CD4-positive, alpha-beta T cell (primary cell): ENCODE measurements at places on chromosomes 3 and 15. TPM values are rescaled to one million over a fixed set of nuclear protein-coding genes. Genes with fewer than 3 reads are reported as not detected.

- DNase-seq = no peak
These were observed 226.8 kb downstream of the MAGI1 start for GRCh38 chr3:65811892-65812291.

DNA sequence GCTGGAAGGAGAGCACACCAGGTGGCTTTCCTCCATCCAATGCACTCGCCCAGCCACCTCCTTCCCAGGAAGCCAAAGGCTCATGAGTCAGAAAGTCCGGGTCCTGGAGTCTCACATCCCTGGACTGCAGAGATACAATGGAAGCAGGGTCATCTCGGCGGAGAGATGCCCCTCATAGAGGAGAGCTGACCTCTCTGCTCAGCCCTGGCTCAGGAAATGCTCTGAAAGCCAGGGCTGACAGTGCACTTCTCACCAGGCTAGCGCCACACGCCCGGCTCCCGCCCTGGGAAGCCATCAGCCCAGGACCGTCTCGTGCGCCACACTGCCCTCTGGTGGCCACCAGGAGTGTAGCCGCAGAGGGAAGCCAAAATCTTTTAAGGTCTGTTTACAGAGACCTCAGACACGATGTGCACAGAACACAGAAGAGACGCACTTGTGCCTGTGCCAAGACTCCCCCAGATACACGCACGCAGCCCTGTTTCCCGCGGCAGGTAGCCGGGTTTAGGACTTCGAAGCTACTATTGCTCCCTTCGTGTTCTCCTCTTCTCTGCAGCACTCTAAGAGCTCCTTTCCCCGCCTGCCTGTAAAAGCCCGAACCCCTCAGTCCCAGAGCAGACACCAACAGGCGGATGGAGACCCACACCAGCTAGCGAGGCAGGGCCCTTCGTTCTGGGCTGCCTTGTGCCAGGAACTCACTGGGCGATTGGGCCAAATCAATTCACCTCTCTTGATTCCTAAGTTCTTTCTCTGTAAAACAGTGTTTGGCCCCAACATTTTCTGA lies 9.7 kb downstream of the NTRK3 start:
- DNase-seq = peak; percentile 59

GRCh38 chr3:137349557-137350348 lies 392.0 kb downstream of the IL20RB start:
- no peak for DNase-seq

- DNase-seq = no peak
These were observed 14.3 kb upstream of the MOBP start for GRCh38 chr3:39453134-39453533.

DNA sequence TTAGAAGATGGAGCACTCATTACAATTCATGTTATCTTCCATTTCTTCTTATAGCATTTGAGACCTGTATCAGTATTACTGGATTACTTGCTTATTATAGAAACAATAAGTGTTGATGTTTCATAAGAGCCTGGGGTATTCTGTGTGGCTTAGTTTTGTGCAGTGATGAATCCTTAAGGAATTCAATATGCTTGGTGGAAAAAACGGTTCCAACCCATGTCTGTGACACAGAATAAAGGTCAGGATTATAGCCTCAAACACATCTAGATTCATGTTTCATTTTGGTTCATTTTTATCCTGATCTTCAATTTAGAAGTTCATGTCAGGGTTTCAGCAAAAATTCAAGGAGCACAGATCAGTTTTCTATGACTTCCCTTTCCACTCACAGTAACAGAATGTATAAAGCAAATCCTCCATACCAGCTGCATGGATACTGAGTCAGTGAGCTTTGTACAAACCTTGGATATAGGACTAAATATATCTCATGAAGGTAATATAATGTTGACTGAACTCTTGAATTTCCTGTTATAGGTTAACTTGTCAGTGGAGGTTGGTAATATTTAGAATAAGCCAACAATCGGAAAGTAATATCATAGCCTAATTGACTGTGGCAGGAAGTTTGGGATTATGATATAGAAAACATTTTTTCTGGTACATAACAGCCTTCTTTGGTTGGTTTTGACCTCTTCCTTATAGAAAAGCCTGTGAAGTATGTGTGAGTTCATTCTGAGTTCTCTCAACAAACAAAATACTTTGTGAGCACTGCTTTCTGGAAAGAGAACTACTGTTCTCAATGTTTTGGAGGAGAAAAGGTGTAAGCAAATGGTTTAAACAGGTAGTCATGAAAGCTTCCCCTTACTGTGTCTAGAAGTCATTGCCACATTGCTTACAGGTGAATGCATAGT lies 218.2 kb upstream of the TPM1 start:
- no peak for DNase-seq

DNA sequence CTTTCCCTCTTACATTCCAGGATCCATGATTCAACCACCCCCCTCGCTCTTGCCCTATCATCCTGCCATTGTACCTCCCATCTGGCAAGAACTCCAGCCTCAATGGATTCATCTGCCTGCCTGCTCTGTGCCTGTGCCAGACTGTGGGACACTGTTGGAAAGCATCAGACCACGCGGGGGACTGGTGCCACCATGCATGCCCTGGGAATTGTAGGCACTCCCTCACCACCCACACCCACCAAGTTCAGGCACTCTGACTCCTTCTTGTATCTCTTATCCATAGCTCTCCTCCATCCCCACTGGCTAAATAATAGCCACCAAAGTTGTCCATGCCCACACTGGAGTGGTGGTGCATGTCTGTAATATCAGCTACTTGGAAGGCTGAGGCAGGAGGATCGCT lies 143.8 kb downstream of the TPRA1 start:
- no peak for DNase-seq

DNA sequence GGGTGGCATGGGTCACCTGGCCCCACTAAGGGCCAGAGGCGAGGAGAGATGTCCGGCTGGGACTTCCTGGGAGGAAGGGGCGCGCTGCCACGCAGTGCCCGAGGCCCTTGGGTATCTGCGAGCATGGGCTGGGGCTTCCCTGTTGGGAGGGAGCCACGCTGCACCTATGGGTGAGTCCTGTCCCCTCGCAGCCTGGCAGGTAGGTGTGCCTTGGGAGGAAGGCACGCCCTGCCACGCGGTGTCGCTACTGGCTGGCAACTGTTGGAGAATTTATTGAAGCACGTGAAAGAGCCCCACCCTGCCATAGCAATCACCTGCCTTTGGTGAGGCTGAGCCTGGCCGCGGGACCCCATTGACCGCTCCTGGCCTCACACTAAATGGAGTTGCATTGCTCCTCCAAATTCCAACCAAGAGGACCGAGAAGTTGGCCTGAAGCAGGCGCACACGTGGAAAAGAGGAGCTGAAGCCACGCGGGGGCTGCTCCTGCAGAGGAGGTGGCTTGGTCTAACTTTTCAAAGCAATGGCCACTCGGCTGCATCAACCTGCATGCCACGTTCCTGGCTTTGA lies 134.2 kb downstream of the TJP1 start:
- no peak for DNase-seq

- DNase-seq = no peak
These were observed 94.6 kb downstream of the ZIC4 start for GRCh38 chr3:147311716-147312115.

DNA sequence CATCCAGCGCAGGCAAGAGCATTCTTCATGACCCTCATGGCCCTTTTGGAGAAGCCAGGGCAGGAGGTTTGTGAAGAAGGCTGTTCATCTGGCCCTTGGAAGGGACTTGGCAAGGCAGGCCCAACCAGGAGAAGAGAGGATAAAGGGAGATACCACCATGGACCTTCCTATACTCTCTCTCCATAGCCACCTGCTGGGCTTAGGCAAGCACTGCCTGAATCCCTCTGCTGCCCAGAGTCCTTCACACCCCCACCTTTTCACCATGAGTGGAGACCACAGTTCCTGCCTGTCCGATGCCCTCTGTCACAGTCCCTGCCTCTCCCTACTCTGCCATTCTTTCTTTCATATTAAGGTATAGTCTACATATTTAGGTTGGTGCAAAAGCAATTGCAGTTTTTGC lies 10.6 kb upstream of the SFMBT1 start:
- no peak for DNase-seq

DNA sequence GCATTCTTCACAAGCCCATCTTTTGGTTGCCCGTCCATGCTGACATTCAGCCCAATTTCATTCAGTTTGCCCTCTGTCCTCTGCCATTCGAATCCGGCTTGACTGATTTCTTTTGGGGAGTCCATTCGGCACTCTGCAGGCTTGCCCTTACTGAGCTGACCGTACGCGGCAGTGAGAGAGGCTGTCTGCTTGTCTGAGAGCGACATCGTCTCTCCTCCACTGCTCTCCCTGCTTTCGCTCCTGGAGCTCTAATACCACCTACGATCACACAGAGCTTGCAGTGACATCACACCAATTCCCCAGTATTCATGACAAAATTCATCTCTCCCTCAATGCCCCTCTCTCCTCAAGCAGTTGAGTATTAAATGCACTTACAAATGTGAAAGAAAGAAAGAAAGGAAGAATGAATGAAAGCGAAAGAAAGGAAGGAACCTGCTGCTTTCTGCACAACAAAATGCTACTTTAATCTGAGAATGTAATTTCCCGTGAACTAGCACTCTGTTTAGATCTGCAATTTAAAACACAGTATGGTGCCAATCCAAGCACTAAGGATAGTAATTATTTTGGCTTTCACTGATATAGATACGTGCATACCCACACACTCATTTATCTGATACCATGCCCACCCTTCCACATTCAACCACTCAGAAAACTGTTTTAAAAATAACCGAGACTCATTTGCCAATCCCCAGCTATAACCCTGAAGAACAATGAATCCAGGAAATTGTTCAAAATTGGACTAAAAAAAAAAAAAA lies 89.5 kb downstream of the DHX30 start:
- no peak for DNase-seq

DNA sequence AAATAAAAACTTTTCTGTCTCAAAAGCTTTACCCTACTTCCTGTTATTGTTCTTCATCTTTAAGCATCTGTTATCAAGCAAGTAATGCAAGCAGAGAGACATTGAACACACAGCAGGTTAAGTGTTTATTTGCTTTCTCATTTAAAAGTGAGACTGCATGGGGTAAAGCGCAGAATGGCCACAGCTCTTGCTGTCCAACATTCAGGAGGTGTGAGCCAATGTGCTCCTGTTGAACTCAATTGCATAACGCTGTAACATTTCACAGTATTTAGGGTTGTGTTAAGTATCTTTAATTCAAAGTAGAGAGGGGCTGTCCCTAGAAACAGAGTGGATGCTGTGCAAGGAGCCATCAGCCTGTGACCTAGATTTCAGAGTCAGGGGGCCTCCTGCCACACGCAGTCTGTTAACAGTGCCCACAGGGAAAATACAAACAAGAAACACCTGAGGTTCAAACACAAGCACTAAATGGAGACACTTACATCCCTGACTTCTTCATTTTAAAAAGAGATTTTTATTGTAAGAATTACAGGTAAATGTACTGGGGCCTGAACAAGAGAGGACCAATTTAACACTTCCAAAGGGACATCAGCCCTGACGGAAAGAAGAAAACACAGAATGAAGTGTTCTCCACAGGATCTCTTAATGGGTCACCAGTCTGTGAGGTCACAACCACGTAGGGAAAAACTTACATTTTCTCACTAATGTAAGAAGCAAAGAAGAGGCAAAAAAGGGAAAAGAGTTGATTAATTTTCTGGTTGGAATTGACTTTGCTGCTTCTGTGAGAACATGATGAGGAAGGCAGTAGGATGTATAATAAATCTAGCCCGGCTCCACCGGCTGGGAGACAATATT lies 815.1 kb downstream of the VGLL3 start:
- DNase-seq = no peak

DNA sequence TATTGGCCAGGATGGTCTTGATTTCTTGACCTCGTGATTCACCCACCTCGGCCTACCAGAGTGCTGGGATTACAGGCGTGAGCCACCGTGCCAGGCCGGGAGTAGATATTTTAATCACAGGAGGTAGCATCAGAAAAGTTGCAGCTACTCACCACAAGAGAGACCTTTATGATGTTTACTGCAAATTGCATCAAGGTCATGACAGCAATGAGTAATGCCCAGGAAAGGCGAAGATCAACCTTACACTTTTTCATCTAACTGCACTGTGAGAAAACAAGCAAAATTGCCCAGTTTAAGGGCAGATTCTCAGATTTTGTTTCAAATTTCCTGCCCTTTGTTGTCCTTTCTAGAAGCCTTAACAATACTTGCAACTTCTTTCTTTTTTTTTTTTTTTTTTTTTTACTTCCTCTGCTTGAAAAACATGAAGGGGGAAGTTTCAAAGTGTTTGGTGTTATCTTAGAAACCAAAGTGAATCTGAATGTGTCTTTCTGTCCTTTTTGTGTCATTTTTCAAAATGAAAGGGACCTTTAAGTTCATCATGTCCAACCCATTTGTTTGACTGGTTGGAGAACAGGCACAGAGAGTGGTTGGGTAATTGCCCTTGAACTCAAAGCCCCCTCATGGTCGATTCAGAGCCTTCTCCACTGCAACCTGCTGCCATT lies 25.0 kb downstream of the TGFBR2 start:
- DNase-seq = peak; percentile 31

DNA sequence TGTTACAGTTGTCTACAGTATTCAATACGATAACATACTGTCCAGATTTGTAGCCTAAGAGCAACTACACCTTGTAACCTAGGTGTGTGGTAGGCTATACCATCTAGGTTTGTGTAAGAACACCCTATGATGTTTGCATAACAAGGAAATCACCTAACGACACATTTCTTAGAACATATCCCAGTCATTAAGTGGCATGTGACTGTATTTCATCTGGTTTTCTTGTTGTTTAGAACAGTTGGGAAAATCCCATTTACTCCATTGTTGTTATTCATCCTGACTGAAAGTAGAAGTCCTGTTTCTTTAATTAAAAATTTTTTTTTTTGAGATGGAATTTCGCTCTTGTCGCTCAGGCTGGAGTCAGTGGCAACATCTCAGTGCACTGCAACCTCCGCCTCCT lies 31.3 kb downstream of the LRRC28 start:
- no peak for DNase-seq

DNA sequence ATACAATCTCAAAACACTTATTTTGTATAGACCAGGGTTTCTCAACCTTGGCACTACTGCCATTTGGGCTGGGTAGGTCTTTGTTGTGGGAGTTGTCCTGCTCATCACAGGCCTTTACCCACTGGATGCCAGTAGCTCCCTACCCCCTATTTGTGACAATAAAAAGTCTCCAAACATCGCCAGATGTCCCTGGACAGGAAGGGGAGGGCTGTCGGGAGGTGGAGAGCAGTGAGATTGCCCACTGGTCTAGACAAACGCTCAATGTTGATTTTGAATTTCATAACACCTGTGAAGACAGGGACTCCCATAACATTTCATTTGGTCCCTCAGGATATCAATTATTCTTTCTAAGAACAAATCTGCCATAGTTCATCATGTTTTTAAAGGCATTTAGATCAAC lies 151.7 kb upstream of the PTPRG start:
- no peak for DNase-seq

The TGM4 gene
- total RNA-seq = not detected

The CDV3 gene
- 228 TPM for total RNA-seq

The SST gene
- total RNA-seq = not detected

The CNTN3 gene
- total RNA-seq = not detected

The NAALADL2 gene
- 1.2 TPM for total RNA-seq

The SNTN gene
- total RNA-seq = not detected

The ZBTB47 gene
- total RNA-seq = 0.80 TPM

The CALML4 gene
- 1.5 TPM for total RNA-seq

The SCN5A gene
- not detected for total RNA-seq

The RLBP1 gene
- total RNA-seq = not detected

The KBTBD12 gene
- not detected for total RNA-seq

The SPINT1 gene
- total RNA-seq = 1.0 TPM

The SMARCC1 gene
- total RNA-seq = 74.2 TPM
